ENCODE measurements at places on chromosomes 7 and 10.

DNA sequence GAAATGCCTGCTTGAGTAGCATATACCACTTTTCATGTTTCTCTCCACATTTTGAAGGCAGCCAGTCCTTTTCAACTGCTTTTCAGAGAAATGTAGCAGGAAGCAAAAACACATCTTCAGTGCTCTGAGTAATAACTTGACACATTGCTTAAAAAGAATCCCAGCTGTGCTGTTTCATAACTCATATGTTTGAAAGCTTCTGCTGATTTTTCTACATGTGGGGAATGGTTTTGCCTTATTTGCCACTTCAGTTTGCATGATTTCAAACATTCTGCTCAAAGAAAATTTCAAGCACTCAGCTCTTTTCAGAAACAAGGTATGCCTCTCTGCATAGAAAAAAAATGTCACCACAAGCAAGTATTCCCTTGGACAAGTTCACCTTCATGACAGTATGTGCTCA lies 732.8 kb downstream of the POM121L12 start:
- DNase-seq: no peak

DNA sequence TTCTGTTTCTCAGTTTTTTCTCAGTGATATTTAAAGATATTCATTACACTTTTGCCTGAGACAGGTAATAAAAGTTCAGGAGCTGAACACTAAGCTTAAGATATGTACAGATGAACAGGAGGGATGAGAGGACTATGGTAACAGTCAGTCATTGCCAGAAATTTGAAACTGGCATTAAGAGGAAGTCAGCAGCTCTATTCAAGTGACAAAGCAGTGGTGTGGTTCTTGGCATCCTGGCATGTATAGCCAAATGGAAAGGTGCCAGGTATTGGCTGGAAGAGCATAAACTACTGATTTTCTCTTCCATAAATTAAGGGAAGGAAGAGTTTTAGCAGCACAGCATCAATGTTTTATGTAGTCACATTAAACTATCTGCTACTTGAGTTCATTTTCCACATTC lies 22.7 kb downstream of the HOXA1 start:
- no peak for DNase-seq

DNA sequence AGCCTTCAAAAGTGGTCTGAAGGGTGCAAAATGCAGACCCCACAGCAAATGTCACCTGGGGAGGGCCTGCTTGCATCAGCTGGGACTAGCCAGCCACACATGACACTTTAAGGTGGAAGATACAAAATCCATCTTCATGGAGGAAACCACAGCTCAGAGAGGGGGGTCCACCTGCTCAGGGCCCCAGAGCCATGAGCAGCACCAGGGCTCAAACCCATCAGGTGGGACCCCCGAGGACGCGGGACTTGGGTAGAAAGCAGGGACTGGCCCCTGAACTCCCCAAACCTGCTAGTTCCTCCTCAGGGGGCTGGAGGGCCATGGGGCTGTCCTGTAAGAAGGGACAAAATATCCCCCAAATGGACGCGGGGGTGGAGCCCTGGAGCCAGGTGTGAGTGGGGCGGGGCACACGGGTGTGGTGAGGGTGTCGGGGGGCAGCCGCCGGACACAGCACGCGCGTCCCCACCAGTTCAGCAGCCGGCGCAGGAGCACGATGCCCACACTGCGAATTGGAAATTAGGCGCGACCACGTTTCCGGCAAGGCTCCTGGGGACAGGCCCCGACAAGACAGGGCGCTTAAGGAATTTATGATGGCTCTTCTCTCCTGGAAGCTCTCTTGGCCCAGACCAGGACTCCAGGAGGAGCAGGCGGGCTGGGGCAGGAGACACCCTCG lies 8.0 kb downstream of the PDGFA start:
- DNase-seq: no peak

DNA sequence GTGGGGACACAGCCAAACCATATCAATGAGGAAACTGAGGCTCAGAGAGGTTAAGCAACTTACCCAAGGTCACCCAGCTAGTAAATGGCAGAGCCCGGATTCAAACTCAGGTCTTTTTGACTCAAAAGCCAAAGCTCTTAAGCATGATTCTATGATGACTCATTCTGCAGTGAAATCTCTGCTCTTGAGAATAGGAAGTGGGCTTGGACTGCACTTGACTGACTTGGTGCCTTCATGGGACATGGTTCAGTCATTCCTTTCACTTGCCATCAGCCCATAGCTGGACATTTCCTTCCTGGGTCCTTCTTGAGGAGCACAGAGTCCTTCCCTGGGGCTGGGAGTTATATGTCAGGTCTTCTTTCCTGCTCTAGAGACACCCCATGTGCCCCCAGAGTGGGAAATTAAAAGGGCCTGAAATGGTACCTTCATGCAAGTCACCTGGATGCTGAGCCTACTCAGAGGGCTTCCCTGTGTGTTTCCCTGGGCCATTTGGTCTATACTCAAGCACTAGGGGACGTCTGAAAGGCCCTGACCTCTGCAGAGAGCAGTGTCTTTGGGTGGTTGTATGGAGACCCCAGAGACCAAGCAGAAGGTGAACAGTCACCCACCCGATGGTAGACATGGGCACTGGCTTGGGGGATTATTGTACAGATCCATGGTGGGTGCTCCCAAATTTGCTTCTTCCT lies 62.4 kb upstream of the SDK1 start:
- no peak for DNase-seq

- DNase-seq: no peak
Observed at GRCh38 chr7:55048221-55048859, 29.5 kb downstream of the EGFR start.

DNA sequence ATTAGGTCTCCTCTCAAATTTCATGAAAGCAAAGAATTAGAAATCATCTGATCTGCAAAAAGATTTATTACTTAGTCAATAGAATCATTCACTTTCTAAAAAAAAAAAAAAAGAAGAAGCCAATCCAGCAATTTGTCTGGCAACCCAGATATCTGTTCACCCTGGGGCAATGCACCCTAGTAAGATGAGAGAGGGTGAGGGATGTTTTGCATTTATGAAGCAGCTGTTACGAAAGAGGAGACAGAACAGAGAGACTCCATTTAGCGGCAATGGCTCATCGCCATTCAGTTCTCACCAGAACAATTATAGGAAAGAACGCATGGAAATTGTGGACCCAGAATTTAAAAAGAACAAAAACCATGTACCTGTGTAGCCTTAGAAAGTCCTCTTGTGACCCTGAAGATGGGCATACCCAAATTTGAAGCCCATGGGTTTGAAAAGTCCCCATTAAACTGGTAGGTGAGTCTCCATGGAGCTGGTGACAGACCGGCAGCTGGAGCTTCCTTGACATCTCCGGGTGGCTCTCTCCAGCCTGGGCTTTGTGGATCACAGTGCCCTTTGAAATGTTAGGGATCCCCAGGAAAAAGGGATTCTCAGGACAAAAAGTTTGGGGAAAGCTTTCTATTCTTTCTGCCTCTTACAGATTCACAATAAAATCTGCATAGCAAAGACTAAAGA lies 45.5 kb upstream of the CCDC3 start:
- DNase-seq: no peak

DNA sequence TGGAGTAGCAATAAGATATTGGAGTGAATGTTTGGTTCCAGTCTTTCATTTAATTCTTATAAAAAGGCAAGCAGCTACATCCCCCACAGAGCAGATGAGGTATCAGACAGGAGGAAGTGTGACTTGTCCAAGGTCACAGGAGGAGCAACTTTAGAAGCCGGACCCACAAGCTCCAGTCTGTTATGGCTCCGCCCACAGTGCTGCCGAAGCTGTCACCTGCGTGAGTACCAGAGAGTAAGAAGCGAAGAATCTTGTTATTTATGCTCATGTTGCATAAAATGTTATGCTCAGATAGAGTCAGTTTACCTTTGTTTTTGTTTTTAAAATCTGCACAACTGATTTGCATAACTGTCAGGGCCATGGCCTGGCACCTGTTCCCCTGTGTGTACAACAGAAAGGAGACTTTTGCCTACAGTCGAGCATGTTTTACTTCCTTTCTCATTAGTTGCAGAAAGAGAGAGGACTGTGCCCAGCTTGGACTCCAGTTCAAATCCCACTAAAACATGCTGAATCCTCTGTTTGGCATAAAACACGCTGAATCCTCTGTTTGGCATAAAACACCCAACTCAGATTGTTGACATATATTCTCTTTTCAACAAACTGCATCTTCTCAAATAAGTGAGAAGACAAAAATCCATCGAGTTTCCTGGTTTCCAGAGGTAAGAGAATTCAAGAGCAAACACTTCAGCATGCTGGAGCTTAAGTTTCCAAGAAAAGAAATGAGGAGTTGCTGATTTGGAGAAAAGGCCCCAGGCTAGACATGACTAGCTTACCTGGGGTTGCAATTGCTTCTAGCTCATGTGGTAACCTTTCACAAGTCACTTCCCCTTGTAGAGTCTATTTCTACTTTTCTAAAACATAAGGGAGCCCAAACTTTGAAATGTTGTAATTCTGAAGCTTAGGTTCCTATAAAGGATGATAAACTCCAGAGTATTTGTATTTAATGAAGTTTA lies 409.8 kb upstream of the ZMIZ1 start:
- DNase-seq: no peak

- DNase-seq: no peak
Observed at GRCh38 chr10:85430991-85431390, 935.6 kb downstream of the GRID1 start.

GRCh38 chr10:1638889-1639419 lies 98.4 kb downstream of the ADARB2 start:
- no peak for DNase-seq

GRCh38 chr10:136465-136762 lies 1.2 kb downstream of the ZMYND11 start:
- DNase-seq: no peak

DNA sequence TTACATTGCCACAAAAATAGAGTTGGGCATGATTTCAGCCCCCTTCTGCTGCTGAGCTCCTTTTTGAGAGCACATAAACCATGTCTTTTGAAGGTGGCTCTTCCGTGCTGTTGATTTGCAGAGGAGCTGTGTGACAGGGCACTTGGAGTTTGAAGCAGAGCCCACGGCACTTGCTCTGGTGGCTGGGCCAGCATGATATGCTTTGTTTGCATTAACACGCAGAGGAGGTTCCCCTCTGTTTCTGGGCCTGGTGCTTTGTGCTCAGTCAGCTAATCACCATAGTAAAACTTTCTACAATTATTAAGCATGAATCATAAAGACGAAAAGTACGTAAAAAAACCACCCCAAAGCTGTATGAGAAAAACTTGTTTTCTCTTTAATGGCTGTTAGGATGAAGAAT lies 40.1 kb downstream of the RBM33 start:
- no peak for DNase-seq

DNA sequence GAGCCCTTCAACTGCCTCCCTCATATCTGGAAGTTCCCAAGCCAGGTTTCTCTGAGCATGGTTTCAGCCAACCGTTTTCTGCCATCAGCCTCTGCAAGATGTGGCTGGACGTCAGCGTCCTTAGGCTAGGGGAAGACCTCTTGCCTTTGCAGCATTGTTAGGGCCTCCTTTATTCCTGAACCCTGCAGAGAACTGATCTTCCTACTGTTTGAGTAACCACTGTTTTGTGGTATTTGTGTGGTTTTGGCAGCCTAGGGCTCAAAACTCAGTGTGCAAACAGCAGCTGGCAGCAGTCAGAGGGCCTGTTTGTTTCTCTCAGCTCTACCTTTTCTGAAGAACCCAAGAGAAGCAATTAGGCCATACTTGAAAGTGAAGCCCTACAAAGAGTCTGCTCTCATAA lies 83.4 kb upstream of the SEMA3E start:
- DNase-seq: no peak

GRCh38 chr10:33093362-33093761 lies 135.3 kb upstream of the ITGB1 start:
- DNase-seq: no peak

DNA sequence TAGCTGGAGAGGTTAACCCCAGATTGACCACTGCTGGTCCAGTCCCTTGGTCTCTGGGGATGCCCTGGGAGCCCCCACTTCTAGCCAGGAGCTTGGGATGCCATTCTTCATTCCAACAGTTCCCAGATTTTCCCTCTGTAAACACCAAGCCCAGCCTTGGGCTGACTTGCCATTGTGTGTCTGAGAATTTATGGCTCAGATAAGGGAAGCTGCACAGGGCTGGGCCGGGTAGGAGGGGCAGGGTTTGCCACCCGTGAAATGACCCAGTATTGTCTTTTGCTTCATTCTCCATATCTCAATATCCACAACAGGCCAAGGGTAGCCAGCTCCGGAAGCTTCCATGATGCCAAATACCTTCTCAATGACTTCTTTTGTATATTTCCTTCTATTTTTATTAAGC lies 32.1 kb downstream of the AFAP1L2 start:
- DNase-seq: no peak
